CD4-positive, alpha-beta T cell treated with Interleukin-21 for 1 hour (primary cell): ENCODE measurements at places on chromosomes 12 and 14.

DNA sequence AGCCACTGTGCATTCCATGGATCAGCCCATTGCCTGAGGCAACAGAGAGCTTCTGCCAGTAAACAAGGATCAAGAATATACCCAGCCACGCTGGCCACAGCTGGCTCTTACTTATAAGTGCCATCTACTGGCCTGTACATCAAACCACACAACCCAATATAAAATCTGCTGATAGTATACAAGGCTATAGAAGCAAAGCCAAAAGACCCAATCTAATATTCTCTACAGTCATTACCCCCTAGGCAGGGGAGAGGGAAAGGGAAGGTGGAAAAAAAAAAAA is 4.4 kb upstream of the FAM186B start:
- no peak for DNase-seq

GRCh38 chr14:99717682-99718013 is 33.5 kb downstream of the CYP46A1 start:
- DNase-seq = no peak

GRCh38 chr12:2856051-2856450 is 788 bp downstream of the TEX52 start:
- no peak for DNase-seq

GRCh38 chr14:55354500-55354899 is 57.1 kb downstream of the ATG14 start:
- DNase-seq = peak; percentile 84

DNA sequence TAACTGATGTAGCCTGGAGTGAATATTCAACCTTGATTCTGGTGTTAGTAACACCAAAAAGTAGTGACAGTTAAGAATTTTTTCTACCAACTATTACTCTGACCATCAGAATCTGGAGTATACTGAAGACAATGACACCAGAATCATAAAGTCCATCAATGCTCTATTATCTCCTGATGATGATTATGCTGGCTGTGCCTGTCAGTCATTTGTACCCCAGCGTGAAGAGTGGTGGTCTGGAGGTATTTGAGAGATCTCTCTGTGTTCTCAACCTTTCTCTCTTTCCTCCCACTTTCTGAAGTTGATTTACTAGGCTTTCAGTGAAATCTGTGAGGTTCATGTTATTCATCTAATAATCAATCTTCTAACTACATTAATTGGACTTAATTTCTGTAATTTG is 615.4 kb downstream of the SLC16A7 start:
- no peak for DNase-seq

GRCh38 chr12:121513464-121514183 is 67.2 kb downstream of the KDM2B start:
- no peak for DNase-seq

DNA sequence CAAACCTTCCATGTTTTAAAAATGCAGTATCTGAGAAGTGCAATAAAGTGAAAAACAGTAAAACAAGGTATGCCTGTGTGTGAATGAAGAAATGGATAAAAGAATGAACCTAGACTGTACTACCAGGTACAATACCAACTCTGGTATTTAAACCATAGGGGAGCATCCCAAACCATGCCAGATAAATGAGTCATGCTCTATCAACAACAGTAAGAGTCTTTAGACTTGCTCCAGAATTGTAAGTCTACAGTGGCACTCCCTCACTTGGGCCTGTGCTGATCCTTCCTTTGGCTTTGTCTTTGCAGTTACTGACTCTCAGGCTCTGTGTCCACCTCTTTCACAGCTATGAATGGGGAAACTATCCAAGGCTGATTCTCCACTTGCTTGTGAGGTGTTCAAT is 38.1 kb downstream of the BBS10 start:
- DNase-seq = no peak

- DNase-seq = no peak
Measured at GRCh38 chr14:99360774-99361595, 89.0 kb upstream of the BCL11B start.

- no peak for DNase-seq
Measured at GRCh38 chr14:64689289-64689688, 14.9 kb upstream of the PLEKHG3 start.

- no peak for DNase-seq
Measured at GRCh38 chr14:89293314-89293916, 123.6 kb downstream of the FOXN3 start.

DNA sequence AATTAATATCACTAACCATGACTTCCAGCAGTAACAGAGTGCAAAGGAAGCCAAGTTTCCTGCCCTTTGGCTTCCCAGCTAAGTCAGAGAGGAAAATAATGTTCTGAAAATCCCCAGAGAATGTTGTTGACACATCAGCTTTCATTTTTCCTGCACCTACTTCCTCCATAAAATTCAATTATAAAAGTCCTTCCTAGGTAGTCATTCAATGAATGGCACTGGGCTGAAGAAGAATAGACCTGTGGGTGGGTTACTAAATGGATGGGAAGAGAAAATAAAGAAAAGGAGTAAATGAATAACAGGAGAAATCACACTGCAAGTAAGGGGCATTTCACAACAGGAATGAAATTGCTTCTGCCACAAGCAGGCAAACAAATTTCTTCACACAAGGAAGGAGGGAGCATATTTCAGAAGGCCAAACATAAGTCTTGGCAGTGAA is 73.2 kb upstream of the MDM1 start:
- DNase-seq = no peak

- no peak for DNase-seq
Measured at GRCh38 chr12:86331012-86331411, 74.8 kb upstream of the MGAT4C start.

GRCh38 chr14:51844081-51844881 is 16.1 kb upstream of the GNG2 start:
- DNase-seq = no peak

- no peak for DNase-seq
Measured at GRCh38 chr12:78645956-78646355, 218.6 kb upstream of the SYT1 start.

- DNase-seq = no peak
Measured at GRCh38 chr12:39277416-39277815, 165.5 kb downstream of the KIF21A start.

DNA sequence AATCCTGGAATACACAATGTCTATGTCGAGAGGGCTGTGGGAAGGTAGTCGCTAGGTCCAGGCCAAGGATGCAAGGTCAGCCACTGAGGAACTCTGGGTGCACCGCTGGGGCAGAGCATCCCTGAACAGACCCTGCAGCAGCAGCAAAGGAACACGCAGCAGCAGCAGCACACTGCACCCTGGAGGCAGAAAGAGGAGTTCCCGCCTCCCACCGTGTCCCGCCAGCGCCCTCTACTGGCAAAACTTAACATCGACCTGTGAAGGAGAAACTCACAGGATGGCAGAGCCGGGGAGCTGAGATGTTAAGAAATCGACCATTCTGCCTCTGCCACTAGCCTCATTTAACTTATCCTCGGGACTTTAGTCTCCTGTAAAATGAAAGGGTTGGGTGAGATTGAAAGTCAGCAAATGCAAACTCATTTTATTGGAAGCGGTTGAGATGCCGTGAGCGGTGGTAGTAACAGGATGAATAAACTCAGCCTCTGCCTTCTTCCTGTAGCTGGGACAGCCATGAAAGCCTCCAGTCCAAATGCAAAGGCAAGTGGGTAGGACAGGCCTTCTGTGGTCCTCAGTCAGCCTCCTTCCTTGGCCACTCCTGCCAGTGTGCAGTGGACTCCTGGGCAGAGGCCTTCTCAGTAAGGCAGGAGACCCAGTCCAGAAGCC is 45.6 kb downstream of the STAB2 start:
- DNase-seq = peak; percentile 34

- no peak for DNase-seq
Measured at GRCh38 chr14:89427426-89428172, 10.6 kb upstream of the FOXN3 start.

- peak; percentile 26 for DNase-seq
Measured at GRCh38 chr14:35883677-35884293, 57.6 kb downstream of the BRMS1L start.

GRCh38 chr14:51139121-51139681 is 44.3 kb upstream of the TRIM9 start:
- peak; percentile 0 for DNase-seq

DNA sequence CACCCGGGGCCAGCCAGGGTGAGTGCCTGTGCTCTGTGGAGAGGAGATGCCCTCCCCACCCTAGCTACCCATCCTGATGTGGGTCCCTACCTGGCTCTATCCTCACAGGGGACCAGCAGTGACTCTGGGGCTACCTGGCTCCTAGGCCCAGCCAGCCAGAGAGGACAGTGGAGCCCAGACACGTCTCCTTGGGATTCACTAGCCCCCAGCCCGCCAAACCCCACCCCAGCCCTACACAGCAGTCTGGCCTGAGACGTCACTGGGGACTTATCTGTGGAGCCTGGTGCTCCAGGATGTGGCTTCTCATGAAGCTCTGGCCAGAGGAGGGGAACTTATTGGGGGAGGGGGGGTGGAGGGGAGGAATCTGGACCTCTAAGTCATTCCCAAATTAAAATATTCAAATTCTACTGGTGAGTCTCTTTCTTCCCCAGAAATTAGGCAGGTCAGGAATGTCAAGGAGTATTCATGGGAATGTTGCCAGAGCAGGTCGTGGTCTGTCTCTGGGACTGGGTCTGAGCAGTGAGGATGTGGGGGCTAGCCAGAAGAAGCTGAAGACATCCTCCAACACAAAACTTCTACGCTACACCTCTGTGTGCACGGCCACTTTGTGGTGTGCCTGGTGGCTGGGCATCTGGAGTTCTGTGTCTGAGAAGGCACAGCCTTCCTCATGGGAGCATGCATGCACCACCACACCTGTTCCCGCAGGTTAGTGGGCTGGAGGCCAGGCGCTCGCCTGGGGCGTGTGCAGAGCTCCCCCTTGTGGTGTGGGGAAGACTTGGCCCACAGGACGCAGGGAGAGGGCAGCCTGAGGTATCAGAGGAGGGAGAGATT is 2.7 kb downstream of the CMTM5 start:
- peak; percentile 65 for DNase-seq

- no peak for DNase-seq
Measured at GRCh38 chr14:106842687-106843086, 1316.3 kb downstream of the TMEM121 start.

- DNase-seq = peak; percentile 50
Measured at GRCh38 chr12:59403259-59403932, 192.4 kb upstream of the SLC16A7 start.
